OCI-M1 (cell line): ENCODE measurements at places on chromosomes 1 and 21.

DNA sequence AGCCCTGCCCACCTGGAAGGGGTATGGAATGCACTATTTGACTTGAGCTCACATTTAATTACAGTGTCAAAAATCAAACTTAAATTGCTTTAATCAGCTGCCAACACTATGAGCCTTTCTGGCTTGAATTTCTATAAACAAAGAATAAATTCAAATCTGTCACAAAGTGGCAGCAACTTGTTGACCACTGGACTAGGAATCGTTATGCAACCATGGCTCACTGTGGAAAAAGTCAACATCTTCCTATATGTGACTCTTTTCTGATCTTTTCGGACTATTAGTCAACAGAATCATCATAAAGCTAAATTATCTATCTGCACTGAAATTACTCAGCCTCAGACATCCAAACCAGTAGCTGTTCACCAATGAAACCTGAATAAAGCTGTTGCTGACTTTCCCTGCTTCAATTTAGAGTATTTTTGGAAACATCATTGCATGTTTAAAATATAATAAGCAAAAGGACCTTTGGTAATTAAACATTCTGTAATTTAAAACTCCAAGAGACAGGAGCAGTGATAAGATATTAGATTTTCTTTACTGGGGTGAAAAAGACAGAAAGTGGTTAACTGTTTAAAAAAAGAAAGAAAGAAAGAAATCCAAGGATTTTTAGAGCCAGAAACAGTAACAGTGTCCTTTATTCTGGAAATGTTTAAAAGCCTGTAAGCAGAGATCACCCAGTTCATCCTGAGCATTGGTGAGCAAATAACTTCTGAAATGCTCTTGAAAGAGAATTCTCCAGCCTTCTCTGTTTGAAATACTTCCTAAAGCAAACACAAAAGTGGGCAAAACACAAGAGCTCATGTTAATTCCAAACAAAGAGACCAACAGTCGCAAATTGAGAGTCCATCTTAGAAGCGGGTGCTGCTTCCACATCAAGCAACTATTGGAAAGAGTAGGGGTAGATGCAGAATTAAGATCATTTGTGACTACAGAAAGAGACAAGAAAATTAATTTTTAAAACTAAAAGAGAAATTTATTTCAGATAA lies 26.2 kb upstream of the ERG start:
- DNase-seq: no peak

DNA sequence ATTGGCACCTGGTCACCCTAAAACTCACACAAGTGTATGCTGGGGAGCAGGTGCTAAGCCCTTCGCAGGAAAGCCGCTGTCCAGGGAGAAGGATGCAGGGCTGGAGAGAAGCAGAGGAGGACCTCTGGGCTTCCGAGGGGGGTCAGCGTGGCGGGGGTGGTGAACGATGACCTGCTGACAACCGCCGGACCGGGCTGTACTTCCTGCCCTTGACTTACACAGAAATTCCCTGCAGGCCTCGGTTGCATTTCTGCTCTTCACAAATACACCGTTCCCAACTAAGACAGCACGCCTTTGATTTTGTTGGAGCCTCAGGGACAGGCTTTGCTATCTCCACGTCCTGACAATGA lies 37.6 kb downstream of the SLC2A7 start:
- no peak for DNase-seq

DNA sequence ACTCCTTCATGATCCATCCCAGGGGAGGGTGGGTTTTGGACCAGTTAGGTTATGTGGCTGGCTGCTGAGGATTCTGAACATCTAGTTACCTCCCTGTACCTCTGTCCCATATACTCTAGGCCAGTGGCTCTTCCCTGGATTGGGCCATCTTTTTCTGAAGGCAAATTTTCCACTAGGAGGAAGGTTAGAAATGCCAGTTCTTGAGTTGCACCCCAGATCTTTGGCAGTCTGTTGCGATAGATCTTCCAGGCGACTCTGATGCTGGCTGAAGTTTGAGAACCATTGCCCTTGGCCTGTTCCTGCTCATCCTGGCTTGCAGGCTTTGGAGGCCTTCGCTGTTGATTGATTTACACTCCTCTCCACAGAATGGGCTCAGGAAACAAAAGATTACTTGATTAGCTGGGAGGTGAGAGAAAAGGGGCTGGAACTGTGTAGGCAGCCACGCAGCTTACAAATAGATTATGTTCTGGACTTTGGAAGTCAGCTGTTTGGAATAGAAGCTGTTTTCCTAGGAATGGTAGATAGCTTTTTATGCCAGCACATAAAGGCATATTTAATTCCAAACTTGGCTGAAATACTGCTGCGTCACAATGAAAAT lies 110.1 kb downstream of the MRPS6 start:
- DNase-seq: no peak

- DNase-seq: peak; percentile 76
Observed at GRCh38 chr1:110383251-110383990, 7.4 kb downstream of the SLC16A4 start.

GRCh38 chr1:108117945-108118902 lies 81.9 kb downstream of the SLC25A24 start:
- peak; percentile 33 for DNase-seq

- no peak for DNase-seq
Observed at GRCh38 chr21:24290151-24290833, 1317.0 kb downstream of the MRPL39 start.

- no peak for DNase-seq
Observed at GRCh38 chr1:159012495-159012894, 2.8 kb downstream of the IFI16 start.

DNA sequence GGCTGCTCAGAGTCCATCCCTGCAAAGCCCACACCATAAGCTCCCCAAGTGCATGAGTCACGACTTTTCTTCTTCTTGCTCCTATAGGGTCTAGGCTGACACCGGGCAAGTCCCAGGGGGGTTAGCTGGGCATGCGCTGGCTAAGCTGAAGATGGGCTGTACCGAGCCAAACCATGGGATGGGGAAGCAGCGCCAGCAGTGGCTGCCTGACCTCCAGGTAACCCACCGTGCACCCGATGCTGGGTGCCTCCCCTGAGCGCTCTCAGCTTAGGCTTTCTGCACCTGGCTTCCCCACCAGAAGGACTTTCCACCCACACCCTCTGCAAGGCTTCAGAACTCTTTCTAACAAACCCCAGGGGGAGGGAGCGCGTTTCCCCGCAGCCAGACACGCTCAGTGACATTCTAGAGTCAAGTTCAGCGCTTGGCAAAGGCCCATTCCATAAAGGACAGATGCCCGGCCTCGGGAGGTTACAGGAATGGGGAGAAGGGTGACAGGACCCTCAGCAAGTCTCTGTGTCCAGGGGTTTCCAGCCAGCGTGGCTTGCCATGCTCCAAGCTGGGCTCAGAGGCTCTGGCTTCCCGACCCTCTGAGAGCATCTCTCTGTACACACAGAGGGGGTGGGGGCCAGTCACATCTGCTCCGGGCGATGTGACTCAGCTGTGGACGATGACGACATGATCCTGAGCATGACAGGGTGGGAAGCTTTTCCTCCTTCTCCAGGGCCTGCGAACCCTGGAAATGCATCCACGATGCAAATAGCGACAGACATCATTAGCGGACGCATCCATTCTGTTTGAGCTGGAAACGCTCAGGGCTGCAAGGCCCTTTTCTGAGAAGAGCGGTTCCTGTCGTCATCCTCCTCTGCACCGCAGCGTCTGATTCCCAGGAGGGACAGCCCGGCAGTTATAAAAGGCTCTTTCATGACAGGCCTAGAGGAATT lies 107.8 kb downstream of the SIK1 start:
- DNase-seq: no peak

DNA sequence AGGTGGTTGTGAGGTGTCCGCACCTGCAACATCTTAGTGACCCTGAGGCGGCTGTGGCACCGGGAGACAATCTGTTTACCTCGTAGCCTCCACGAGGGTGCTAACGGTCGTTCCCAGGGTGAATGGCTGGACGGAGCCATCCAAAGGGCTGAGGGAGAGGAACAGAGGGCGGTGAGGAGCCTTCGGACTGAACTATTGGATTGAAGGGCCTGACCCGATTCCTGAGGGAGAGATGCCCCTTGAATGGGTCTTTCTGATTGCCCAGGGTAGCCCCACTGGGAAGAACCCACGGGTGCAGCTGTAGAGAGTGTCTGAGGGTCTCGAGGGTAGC lies 2.3 kb downstream of the NR5A2 start:
- no peak for DNase-seq

- no peak for DNase-seq
Observed at GRCh38 chr1:30085811-30086770, 637.3 kb downstream of the MATN1 start.

- no peak for DNase-seq
Observed at GRCh38 chr21:45579383-45580180, 37.3 kb upstream of the SLC19A1 start.

DNA sequence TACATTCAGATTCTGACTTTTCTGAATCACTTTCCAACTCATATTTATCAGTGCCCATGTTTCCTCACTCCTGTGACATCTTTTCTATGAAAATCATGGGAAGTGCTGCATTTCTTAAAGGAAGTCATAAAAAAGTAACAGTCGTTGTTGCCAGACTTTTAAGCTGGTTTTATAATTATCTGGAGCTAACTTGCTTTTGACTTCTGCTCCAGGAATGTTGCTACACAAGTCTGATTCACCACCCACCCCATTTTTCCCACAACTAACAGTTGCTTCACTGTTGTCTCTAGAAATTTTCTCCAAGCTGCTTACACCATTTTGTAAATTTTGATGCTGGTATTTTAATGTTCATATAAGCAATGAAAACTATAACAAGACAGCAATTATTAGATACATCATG lies 12.2 kb downstream of the FCRLB start:
- DNase-seq: peak; percentile 35

DNA sequence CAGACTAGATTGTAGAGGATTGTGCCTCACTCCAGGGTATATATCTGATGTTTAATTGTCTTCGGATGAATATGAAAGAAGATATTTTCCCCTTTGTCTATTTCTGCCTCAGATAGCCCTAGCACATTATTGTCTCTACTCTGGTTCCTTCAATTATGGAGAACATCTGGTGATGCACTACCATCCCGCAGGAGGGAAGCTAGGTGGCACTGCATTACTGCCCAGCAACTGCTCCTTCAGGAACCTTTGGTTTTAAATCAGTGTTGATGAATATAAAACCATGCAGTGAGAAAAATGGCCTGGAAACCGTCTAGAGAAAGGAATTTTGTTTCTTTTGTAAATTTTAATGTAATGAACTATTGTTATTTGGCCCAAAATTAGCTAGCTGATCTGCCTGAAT lies 68.5 kb downstream of the GPR88 start:
- DNase-seq: peak; percentile 68

- peak; percentile 88 for DNase-seq
Observed at GRCh38 chr1:245956225-245956624, 550.9 kb downstream of the SMYD3 start.

- no peak for DNase-seq
Observed at GRCh38 chr1:109115685-109116084, 1.8 kb downstream of the ELAPOR1 start.

GRCh38 chr1:65166572-65167305 lies 18.7 kb downstream of the AK4 start:
- peak; percentile 33 for DNase-seq

DNA sequence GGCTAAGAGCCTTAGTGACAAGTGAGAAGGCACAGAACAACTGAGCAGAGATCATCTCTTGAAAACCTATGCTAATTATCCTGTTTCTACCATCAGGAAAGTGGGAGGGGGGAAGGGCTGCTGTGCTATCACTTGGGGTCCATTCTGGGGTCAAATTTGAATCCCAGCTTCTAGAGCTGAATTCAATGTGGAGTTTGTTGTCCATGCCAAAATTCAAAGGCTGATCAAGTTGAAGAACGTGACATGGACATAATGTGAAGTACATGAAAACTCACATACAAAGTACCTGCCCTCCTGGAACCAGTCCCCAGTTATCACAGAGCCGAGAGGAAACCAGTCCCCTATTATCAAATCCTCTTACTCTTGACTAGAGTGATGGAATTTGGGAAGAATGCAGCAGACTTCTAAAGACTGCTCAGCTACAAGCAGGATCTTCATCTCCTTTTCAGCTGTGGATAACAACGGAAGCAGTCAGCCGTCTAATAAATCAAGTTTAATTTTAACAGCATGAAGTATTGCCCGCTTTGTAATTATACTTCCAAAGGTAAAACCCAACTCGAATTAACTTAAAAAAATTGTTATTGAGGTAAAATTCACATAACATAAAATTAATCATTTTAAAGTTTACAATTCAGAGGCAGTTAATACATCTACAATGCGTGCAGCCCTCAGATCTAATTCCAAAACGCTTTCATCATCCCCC lies 78.3 kb downstream of the SLC45A1 start:
- DNase-seq: no peak
